ENCODE measurements at places on chromosomes 2 and 18. TPM values are rescaled to one million over a fixed set of nuclear protein-coding genes. Genes with fewer than 3 reads are reported as not detected.

CNPPD1 gene
- 28.3 TPM for total RNA-seq

KLHL29 gene
- total RNA-seq, result 10.2 TPM

ZAP70 gene
- 1.1 TPM for total RNA-seq

TIGD1 gene
- 1.1 TPM for total RNA-seq

ANKRD62 gene
- total RNA-seq, result not detected

RBMS1 gene
- total RNA-seq, result 8.5 TPM

PJVK gene
- 1.9 TPM for total RNA-seq

RUFY4 gene
- 0.55 TPM for total RNA-seq

LDLRAD4 gene
- 13.9 TPM for total RNA-seq

CEP192 gene
- 7.8 TPM for total RNA-seq

SLC16A14 gene
- 0.14 TPM for total RNA-seq

MEP1B gene
- 1.7 TPM for total RNA-seq
